Activated gamma-delta T cell treated with Interleukin-2 at 50 U/mL for 16 hours (primary cell): ENCODE measurements at places on chromosomes 7 and 10.
A peak's percentile ranks its signal among the peaks of the same experiment; 100 is the strongest.

- DNase-seq = no peak
Measured at GRCh38 chr7:120997882-120998474, 9.5 kb downstream of the CPED1 start.

- no peak for DNase-seq
Measured at GRCh38 chr10:112956631-112957350, 6.7 kb downstream of the TCF7L2 start.

DNA sequence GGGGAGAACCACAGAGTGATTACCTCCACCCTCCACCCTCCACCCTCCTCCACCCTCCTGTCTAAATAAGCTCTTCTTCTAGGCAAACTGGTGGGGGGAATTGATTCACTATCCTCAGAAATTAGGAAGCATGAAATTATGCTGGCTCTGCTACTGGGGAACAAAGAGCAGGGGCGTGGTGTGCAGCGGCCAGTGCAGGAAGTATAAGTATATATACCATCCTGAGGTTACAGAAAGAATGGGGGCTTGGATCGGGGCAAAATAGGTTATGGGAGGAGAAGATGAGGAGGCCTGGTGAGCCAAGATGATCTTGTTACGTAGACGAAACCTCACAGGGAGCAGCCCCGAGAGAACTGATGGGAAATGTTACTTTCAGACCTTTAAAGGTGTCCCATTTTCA is 49.1 kb downstream of the SYPL1 start:
- DNase-seq = no peak

DNA sequence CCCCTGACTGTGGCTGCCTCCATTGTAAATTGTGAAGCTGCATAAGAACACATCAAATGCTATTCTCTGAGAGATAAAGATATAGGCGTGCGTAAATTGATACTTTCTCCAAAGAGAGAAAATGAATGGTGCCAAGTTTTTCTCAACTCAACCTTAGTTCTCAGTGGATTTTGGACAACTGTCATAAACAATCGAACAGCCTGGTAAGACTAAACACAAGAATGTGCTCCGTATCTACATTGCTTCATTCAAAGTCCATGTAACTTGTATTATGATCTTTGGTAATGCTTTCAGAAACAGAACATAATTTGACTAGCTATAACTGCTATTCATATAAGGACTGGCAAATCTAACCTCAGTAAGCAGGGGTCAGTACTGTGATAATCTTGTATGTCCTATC is 429.1 kb downstream of the SEMA3D start:
- DNase-seq = no peak

- no peak for DNase-seq
Measured at GRCh38 chr7:103521937-103522336, 75.9 kb upstream of the SLC26A5 start.

- DNase-seq = no peak
Measured at GRCh38 chr10:11725912-11726311, 16.3 kb upstream of the ECHDC3 start.

GRCh38 chr7:27747589-27748368 is 7.8 kb downstream of the TAX1BP1 start:
- no peak for DNase-seq

GRCh38 chr10:100482834-100483185 is 20.0 kb downstream of the WNT8B start:
- no peak for DNase-seq

- DNase-seq = no peak
Measured at GRCh38 chr10:35236739-35237138, 99.6 kb upstream of the CCNY start.

GRCh38 chr7:69811476-69812308 is 213.4 kb downstream of the AUTS2 start:
- DNase-seq = no peak

DNA sequence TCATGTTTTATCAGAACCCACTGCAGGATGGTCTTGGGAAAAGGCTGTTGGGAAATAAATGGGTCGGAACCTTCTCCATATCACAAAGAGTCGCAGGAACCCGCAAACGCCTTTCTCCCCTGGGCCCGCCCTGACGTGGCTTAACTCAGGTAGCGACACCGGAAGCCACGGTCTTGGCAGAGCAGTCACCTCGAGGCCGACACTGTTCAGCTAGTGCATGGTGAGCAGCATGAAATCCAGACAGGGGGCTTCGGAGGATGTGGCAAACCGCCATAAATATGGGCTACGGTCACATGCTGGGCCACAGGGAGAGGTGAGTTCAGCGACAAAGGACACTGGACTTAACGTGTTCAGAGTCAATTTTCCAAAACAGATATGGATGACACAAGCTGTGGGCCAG is 421.9 kb downstream of the PTPRN2 start:
- DNase-seq = no peak

- DNase-seq = no peak
Measured at GRCh38 chr7:2190531-2190930, 42.2 kb downstream of the MAD1L1 start.

- no peak for DNase-seq
Measured at GRCh38 chr10:68516766-68517165, 10.6 kb downstream of the SLC25A16 start.

- no peak for DNase-seq
Measured at GRCh38 chr7:151339651-151340382, 1.8 kb upstream of the NUB1 start.

GRCh38 chr7:54811846-54812254 is 52.8 kb upstream of the SEC61G start:
- no peak for DNase-seq

DNA sequence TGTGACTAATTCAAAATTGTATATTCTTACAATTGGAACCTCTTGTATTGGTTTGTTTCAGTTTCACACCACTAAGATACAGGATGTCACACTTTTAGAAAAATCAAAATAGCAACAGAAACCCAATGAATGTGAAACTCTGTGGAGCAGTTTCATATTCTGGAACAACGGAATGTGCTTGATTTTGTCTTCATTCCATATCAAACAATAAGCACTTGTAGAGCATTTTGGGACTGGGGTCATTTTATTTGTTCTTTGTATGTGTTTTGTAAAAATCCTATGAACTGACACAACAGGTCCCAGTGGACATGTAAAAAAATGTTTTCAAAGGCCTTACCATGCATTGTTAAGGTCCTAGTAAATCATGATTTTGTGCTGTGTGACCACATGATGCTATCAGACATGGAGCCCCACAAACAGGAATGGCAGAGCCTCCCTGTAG is 123.1 kb downstream of the DKK1 start:
- no peak for DNase-seq

DNA sequence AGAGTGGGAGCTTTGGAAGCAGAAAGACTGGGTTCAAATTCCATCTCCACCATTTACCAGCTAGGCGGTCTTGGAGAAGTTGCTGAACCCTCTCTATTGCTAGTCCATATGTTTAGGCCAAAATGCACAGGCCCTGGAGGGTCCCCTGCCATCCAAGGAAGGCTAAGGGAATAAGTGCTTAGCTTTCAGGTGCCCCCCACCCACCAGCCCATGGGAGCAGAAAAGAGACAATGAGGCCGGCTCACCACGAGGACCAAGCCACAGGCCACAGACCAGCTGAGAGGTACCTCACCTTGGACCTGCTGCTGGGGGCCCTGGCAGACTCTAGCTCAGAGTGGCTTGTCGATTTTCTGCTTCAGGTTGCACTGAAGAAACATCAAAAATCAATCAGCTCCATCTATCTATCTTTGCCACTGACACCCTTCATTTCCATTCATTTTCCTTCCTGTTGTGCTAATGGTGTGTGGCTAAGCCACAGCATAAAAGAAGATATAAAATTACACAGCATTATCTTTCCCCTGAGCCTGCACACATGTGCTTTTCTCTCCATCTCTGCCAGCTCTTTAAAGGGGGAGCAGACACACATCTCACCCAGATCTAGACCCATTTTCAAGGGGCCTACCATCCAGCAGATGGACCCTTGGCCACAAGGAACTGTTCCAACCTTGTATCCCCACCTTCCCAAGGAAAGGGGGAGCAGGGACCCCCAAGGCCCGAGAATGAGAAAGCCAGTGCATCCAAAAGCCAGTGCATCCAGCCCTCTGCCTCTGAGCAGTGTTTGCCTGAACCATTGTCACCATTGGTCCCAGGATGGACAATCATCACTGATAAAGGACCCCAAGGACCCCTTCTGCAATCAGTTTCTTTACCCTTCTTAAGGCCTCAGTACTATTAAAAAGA is 65.4 kb downstream of the GRID1 start:
- no peak for DNase-seq

DNA sequence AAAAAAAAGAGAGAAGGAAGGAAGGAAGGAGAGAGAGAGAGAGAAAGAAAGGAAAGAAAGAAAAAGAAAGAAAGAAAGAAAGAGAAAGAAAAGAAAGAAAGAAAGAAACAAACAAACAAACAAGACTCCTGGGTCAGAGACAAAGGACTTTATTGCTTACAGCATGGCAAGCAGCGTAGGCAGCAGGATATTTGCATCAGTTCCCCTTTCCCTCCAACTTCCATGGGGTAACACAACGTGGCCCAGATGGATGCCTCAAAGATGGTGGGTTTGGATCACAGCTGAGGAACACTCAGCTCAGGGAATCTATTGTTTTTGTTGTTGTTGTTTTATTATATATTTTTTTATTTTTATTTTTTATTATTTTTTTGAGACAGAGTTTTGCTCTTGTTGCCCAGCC is 128.5 kb upstream of the VKORC1L1 start:
- DNase-seq = no peak

- DNase-seq = no peak
Measured at GRCh38 chr7:128859232-128860157, 3.2 kb upstream of the ATP6V1F start.

DNA sequence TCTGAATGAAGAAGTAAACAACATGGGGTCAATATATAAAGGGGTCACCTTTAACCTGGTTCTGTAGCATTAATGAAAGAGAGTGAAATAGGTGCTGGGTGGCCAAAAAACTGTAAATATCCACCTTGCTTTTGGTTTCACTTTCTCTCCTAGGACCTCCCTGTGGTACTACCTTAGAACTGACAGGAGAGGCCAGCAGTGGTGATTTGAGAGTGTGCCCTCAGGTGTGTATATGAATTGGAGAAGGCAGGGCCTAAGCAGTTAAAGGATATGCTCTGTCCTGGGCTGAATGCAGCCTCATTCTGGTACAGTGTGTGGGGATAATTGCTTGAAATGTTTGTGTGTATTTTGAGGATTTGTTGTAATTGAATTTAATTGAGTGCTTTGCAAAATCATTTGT is 62.0 kb downstream of the BBS9 start:
- DNase-seq = no peak

DNA sequence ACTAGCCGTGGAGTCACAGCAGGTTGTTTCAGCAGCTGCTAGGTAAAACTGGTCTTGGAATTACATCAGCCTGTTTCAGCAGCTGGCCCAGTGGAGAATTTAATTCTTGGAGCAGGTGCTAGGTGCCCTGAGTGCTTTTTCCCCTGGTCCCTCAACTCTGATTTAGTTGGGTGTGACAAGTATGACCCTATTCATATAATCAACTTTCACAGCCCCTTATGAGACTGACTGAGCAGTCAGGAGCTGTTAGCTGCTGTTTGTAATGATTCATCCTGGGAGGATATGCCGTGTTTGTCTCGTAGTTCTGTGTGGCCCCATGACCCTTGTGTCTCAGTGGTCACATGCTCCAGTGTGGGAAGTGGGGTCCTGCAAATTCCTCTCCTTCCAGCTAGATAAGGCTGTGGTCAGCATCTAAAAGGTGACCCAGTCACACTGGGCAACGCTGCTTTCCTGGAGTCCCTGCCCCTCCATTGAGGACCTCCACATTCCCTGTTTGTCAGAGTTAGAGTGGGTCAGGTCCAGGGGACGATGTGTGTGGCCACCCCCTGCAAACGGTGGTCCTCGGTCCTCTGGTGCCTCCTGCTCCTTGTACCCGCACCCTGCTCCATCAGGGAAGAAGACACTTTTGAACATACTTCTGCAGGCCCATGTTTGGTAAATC is 28.3 kb downstream of the TBATA start:
- DNase-seq = no peak

DNA sequence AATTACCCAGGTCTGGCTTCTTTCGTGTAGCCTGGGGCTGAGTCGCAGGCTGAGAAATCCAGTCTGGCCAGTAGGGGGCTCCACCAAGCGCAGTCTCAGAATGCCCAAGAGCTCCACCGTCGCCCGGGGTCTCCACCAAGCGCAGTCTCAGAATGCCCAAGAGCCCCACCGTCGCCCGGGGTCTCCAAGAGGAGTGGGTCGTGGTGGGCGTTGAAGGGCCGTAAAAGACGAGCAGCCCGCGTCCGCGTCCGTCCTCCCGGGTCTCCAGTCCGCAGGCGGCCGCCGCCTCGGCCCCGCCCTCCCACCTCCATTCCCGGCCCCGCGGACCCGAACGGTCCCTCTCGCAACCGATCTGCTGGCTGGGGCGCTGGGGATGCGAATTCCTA is 892 bp upstream of the ZYX start:
- peak; percentile 90 for DNase-seq

DNA sequence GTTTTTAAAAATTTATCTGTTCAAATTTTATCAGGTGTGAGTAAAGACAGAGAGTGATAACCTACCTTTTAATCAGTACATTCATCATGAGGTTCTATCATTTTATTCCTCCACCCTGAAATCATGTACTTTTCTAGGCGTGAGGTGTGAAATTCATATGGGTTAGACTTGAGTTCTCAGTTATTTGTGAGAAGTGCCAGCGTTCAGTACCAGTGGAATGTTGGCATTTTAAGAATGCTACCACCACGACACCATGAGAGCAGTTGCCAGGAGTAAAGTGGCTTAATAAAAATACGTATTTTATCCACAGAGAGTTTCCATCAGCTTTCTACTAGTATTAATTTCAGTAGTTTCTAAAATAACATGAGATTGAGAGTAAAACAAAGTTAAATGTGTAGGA is 104.1 kb upstream of the FERD3L start:
- no peak for DNase-seq

DNA sequence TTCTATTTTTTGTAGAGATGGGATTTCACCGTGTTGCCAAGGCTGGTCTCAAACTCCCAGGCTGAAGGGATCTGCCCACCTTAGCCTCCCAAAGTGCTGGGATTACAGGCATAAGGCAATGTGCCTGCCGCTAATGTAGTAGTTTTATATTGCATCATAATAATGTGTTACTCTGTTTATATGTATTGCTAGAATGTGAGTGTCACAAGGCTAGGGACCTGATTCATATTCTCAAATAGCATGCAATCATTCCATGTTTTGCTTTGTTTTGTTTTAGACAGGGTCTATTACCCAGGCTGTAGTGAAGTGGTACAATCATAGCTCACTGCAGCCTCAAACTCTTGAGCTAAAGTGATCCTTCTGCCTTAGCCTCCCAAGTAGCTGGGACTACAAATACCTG is 13.5 kb downstream of the CCL26 start:
- no peak for DNase-seq
